ENCODE measurements at places on chromosomes 6 and 20.
A peak's percentile ranks its signal among the peaks of the same experiment; 100 is the strongest.

GRCh38 chr20:8431538-8432434 is 299.7 kb downstream of the PLCB1 start:
- no peak for DNase-seq

DNA sequence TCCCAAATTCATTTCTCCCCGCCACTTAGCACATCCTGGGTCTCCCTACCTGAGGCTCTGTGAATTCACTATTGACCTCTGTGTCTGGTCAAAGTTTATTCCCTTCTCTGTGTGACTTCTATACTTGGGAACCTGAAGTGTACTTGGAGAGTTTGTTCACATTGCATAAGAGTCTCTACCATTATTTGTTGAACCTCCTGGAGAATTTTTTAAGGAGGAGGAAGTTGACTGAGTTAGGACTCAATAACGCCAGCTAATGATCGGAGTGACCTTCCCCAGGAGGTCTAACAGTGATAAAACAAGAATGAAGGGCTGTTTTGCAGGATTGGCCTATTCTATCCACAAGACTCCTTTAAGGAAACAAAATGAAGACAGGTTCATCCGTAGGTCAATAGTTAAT is 23.6 kb downstream of the STMND1 start:
- no peak for DNase-seq

DNA sequence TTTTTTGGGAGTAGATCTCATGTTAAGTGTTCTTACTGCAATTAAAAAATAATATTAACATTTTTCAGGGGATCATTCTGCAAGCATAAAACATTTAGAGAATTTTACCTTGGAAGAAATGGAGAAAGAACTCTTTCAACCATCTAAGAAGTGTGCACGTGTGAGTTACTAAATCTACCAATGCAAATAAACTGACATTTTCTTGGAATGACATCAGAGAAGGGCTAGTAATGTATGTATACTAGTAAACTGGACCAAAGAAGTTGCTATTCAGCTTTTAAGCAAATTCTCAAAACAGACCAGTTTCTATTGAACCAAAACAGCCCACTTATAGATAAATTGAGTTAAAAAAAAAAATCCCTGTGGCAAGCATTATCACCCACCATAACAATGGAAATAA is 191.2 kb downstream of the BTBD3 start:
- no peak for DNase-seq

GRCh38 chr6:161417717-161418462 is 144.0 kb upstream of the AGPAT4 start:
- DNase-seq = peak; percentile 74

DNA sequence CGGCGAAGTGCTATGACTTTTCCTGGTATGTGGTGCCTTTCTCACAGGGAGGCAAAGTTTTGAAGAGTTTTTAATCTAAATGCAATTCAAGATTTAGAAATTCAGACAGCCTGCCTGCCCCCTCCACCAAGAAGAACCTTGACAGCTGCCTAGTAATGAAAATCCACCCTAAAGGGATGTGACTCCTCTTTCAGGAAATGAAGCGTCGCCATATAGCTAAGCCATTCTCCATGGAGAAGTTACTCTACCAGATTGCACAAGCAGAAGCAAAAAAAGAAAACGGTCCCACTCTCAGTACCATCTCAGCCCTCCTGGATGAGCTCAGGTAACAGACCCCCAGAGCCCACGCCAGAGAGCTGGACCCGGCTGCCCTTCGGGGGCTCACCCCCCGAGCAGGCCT is 150.1 kb downstream of the DTNBP1 start:
- DNase-seq = no peak

- no peak for DNase-seq
Observed at GRCh38 chr6:43733471-43734293, 36.3 kb upstream of the VEGFA start.

- no peak for DNase-seq
Observed at GRCh38 chr20:52268184-52268749, 76.7 kb upstream of the ZFP64 start.

GRCh38 chr6:111238464-111239119 is 151.3 kb downstream of the SLC16A10 start:
- DNase-seq = peak; percentile 81

- DNase-seq = peak; percentile 58
Observed at GRCh38 chr20:561437-562231, 18.0 kb upstream of the CSNK2A1 start.

- DNase-seq = no peak
Observed at GRCh38 chr6:52558266-52559000, 18.4 kb downstream of the TRAM2 start.

DNA sequence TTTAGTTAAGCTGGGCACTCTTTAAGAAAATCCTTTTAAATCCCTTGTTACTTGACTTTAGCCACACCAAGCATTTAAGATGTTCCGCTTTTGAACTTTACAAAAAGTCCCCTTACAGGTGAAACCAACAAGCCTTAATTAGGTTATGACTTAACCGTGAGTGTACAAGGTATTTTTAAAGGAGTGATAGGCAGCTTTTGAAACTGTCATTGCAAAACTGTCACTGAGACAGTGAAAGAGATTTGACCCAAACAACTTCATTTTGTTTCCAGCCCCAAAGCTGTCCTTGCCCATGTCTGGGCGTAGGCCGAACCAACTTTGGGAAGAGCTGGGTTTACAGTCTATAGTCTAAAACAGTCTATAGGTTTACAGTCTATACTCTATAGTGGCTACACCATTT is 305.4 kb downstream of the FARS2 start:
- DNase-seq = no peak

DNA sequence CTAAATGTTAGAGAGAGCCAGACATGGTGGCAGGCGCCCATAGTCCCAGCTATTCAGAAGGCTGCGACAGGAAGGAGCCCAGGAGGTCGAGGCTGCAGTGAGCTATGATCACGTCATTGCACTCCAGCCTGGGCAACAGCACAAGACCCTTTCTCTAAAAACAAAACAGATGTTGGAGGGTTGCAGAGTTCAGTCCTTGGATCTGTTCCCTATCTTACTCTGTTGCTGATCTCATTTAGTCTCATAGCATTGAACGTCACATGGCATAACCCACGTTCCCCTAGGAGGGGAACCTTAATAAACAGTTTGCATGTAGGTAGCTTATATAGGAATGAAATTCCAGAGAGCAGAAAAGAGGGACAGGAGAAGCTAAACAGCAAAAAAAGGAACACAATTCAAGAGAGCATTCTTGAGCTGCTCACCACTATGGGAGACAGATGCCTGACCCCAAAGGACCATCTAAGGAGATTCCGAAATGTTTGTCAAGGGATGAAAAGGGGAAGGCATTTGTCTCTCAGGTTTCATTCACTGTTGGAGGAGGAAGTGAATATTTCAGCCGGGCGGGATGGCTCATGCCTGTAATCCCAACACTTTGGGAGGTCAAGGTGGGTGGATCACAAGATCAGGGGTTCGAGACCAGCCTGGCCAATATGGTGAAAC is 54.6 kb upstream of the PIM1 start:
- no peak for DNase-seq

- no peak for DNase-seq
Observed at GRCh38 chr6:74222768-74223333, 526.8 kb downstream of the CD109 start.

GRCh38 chr6:116206231-116206903 is 47.5 kb downstream of the TSPYL4 start:
- peak; percentile 49 for DNase-seq

GRCh38 chr20:17936761-17937732 is 31.5 kb downstream of the SNX5 start:
- no peak for DNase-seq

GRCh38 chr20:9202420-9203080 is 133.7 kb downstream of the PLCB4 start:
- DNase-seq = peak; percentile 27

- DNase-seq = peak; percentile 64
Observed at GRCh38 chr20:37686762-37687477, 6.9 kb upstream of the CTNNBL1 start.
